ENCODE measurements at places on chromosomes 11 and 22.

DNA sequence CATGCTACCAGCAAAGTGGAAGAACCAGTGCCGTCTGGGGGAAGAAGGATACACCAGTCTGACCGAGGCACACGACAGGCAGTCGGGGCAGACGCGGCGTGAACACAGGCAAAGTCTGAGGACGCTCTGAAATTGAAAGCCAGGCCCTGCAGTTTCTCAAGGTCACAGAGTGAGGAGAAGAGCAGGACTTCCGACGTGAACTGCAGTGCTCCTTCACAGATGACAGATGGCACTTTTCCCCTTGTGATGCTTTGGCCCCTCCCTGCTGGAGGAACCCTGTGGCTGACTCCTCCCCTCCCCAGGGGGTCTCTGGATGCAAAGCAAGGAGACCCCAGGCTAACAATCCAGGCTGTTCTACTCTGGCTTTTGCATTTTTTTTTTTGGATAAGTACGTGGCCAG, 19.6 kb upstream of the JAM3 start:
- no peak for DNase-seq

DNA sequence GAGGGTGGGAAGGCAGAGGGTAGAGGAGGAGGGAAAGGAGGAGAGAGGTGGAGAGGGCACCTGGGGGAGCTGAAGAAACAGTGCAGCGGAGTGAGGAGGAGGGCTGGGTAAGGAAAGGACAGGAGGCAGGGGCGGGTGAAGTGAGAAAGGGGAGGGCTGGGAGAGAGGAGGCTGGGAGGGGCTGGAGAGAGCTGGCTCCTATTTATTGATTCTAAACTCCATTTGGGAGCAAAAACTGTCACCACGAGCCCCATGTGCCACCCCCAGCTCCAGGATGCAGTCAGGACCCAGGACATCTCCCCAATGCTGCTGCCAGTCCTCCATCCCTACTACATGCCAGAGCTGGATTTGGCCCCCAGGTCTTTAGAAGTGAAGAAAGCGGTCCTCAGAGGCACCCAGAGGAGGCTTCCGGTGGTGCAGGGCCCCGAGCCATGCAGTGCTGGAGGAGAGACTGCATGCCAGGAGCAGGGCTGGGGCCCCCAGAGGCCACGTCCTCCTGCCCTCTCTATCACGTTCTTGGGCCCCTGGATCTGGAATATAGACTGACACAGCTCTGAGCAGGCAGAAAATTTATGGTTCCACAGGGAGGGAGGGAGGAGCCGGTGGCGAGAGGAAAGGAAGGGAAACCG, 53.7 kb downstream of the SLC22A12 start:
- DNase-seq: no peak

DNA sequence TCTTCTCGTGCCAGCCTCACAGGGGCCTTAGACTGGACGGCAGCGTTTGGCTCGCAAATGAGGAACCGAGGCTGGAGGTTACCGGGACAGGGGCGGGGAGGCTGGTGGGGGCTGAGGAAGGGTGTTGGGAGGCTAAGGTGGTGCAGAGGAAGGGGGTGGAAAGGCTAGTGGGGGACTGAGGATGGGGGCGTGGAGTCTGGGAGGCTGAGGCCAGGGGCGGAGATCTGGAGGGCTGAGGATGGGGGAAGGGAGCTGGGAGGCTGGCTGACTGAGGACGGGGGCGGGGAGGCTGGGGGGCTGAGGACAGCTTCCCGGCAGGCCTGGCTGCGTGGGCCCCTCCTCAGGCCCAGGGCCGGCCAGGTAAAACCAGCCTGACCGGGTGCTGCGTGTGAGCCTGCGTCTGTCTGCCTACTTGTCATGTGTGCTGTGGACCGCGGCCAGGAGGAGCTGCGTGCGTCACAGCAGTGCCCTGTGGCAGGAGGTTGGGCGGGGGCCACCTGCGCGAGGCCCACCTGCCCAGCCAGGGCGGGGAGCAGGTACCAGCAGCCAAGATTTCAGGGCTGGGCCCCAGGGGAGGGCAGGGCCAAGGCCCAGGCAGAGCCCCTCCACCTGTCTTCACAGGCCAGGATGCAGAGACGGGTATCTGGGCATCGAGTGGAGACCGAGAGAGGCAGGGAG, 9.4 kb upstream of the PIM3 start:
- DNase-seq: no peak

DNA sequence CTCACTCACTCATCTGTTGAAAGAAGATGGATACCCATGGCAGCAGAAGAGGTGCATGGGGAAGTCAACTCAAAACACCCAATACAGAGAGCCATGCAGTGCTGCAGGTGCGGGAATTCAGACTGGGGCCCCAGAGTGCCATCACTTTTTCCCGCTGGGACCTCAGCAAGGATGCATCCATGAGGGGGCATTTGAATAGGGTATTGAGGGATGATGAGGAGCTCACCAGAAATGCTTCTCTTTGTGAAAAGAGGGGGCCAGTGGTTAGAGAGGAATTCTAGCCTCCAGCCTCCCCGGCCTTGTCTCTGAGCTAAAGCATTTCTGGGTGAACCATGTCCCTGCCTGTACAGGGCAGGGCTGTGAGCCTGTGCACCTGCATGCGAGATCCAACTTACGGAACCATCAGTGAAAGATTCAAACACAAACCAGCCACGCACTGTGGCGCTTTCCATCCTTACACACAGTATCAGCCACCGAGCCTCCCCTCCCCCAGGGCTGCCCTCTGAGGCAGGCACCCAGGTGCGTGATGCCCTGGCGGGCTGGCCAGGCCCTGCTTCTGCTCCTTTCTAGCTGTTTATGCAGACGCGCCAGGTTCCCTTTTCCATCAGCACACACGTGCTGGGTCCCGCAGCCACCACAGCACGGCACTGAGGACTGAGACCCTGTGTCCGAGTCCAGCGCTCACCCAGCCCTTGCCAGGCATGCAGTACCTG, 1177.2 kb downstream of the BRD1 start:
- no peak for DNase-seq

GRCh38 chr11:111283945-111284481, 14.3 kb upstream of the POU2AF3 start:
- DNase-seq: no peak

DNA sequence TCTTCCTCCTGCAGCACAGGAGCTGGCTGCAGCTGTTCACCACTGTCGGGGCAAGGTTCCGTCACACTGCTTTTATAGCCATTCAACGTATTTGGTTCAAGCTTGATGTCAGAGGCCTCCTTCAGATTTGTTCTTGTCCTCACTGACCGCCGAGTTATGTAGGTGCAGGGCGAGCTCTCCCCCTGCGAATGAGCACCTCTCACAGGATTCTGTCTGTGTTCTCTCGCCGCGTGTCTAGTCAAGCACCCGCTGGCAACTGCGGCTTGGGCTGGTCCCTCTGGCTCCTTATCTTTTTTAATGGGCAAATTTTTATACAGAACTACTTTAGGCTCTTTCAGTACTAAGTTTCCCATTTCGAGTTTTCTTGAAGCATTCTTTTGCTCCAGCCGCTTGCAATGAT, 37.4 kb upstream of the CHKA start:
- DNase-seq: no peak

- no peak for DNase-seq
These were observed 74.3 kb downstream of the RTL6 start for GRCh38 chr22:44423556-44424358.

Measured in AG08395 (cell line).